ENCODE measurements at places on chromosomes 11 and 22.

- DNase-seq, result no peak
Observed at GRCh38 chr11:129695571-129696308, 119.9 kb upstream of the TMEM45B start.

- DNase-seq, result no peak
Observed at GRCh38 chr11:101612481-101612880, 28.7 kb upstream of the TRPC6 start.

GRCh38 chr22:35643991-35644390 is 4.3 kb upstream of the APOL6 start:
- DNase-seq, result no peak

GRCh38 chr11:103476874-103477273 is 367.6 kb downstream of the DYNC2H1 start:
- no peak for DNase-seq

DNA sequence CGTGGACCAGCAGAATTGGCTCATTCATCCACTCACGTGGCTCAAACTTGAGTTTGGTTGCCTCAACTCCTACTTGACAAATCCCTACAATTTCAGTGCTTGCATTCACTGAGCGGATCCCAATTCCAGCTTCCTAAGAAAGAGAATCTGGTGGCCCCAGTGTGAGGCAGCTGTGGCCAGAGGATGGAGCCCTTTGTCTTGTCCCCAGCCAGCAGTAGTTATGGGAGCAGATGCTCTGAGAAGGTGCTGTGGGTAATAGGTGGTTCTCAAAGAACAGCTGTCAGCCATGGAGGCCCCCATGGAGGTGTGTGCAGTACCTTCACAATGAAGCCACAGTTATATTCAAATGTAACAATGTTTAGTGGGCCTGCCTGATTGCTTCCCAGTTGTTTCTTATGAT is 39.3 kb downstream of the KREMEN1 start:
- DNase-seq, result no peak
